Head of caudate nucleus (tissue), 42 donors: ENCODE measurements at places on chromosomes 5 and 9.

DNA sequence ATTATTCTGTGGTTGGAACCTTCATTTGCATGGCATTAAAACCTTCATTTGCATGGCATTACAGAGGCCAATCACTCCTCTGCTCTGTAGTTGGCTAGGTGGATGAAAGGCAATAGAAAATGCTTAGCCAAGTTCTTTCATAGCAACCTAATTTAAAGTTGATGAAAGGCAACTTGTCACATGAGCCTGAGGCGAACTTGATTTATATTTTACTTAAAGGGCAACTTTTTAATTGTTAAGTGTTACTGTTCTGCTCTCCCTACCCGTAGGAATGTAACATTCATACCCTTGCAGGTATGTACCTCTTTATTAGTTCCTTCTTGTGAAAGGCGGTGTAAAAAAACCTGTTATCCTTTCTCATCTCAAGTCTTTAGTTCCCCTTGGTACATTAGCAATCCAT, 7.9 kb upstream of the ERMP1 start:
- DNase-seq = no peak

DNA sequence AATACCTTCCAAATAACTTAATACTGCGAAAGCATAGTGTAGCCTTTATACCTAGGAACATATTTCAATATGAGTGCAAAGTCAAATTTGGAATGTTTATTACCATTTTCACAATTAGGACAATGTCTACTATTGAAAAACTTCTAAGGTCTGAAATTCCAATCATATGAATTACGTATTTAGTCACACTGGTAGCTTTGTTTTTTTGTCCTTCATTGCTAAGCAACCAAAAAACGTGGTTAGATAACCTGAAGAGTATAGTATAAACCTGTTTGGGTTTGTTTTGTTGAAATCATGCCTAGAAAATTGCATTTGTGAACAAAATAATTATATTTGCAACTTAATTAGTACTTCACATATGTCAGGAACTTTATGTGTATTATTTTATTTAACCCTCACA, 134.2 kb downstream of the FBXO4 start:
- DNase-seq = no peak

DNA sequence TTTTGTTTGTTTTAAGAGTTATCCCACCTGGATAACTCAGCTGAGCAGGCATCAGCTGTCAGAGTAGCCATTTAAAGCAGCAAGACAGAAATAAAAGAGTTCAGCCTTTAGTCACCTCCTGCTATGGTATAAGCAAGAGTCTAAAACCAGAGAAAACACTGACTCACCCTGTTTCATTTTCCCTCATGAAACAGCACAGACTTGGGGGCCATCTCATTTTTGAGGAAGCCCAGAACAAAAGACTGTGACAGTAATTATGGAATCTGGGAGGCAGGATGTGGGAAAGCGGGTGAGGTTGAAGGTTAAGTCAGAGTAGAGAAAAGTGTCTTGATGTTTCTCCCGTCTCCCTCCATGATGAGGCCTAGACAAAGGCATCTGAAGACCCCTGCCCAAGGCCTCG, 90.2 kb upstream of the FAM174A start:
- no peak for DNase-seq

GRCh38 chr5:91027405-91028139, 355.5 kb downstream of the ARRDC3 start:
- no peak for DNase-seq

DNA sequence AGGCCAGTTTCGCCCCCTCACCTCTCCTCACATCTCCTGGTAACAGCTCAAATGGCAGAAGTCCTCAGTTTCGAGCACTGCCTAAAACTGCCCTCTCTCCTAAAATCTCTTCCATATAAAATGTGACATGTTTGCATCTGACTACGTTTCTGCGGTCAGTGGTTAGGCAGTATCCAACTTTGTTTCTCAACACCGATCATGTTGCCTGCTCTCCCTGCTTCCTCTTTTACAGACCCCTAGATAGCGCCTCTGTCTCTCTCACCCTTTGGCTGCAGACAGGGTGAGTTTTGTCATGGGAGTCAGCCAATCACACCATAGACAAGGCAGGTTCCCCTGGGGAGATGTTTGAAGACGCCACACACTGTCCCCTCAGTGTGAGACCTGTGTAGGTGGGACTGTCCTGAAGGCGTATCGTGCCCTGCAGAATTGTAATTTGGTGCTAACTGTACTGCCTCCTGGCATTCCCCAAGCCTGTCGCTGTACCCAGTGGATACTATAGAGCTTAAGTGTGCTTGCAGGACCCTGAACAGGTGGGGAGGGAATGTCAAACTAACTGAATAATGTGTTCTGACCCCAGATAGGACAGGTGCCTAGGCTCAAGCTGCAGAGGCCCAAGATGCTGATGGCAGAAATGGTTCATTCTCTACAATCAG, 1.1 kb downstream of the HEXB start:
- peak; percentile 54 for DNase-seq
